Activated CD8-positive, alpha-beta memory T cell treated with anti-CD3 and anti-CD28 coated beads, Interleukin-2, amount 50 U/mL, for 48 hours (primary cell): ENCODE measurements at places on chromosomes 4 and X.

- DNase-seq, result no peak
Observed at GRCh38 chrX:107880054-107880610, 54.5 kb downstream of the MID2 start.

- no peak for DNase-seq
Observed at GRCh38 chr4:26753617-26754016, 107.0 kb upstream of the STIM2 start.

- DNase-seq, result no peak
Observed at GRCh38 chr4:47372561-47372960, 90.9 kb downstream of the COMMD8 start.

GRCh38 chr4:174828845-174829701 is at the start of gene GLRA3:
TSS of gene GLRA3 (minus strand) at chr4:174829247. CDS start at chr4:174828811, 436 bp downstream.
- DNase-seq, result peak; percentile 50

- no peak for DNase-seq
Observed at GRCh38 chr4:127291316-127291715, 341.4 kb upstream of the INTU start.

- DNase-seq, result no peak
Observed at GRCh38 chr4:23516716-23517115, 373.1 kb downstream of the PPARGC1A start.

GRCh38 chr4:155900381-155900780 is 3.1 kb upstream of the TDO2 start:
- no peak for DNase-seq

- no peak for DNase-seq
Observed at GRCh38 chr4:174045381-174045780, 238.1 kb downstream of the FBXO8 start.

- DNase-seq, result no peak
Observed at GRCh38 chrX:153830640-153831428, 490 bp upstream of the PDZD4 start.
